ENCODE measurements at places on chromosomes 1 and 21.

GRCh38 chr1:23470282-23471070, 13.5 kb downstream of the ASAP3 start:
- DNase-seq: no peak

DNA sequence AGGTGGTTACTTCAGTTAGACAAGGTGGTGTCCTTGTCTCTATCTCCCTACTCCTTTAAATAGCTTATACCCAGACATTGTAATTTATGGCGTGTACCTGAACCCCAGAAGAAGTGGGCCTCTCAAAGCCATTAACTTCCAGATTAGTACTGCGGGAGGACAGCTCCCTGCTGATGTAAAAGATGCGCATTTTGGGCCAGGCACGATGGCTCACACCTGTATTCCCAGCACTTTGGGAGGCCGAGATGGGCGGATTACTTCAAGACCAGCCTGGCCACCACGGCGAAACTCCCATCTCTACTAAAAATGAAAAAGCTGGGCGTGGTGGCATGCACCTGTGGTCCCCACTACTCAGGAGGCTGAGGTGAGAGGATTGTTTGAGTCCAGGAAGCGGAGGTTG, 15.0 kb upstream of the PLEKHM2 start:
- DNase-seq: no peak

DNA sequence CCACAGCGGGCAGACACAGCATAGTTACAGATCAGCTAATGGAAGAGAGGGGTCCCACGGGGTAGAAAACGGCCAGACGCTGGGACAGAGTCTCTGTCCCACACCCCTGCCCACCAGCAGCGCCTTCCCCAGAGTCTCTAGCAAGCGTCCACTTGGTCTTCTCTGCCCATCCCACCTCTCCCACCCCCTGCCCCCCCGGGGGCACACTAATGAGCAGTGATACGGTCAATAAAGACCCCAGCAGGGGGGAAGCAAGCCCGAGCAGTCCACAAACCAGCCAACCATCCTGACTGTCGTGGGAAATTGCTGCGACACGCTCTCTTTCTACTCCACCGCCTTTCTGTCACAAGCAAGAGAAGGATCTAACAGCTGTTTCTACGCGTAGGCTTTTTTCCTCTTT, 374.7 kb downstream of the NPHP4 start:
- no peak for DNase-seq

DNA sequence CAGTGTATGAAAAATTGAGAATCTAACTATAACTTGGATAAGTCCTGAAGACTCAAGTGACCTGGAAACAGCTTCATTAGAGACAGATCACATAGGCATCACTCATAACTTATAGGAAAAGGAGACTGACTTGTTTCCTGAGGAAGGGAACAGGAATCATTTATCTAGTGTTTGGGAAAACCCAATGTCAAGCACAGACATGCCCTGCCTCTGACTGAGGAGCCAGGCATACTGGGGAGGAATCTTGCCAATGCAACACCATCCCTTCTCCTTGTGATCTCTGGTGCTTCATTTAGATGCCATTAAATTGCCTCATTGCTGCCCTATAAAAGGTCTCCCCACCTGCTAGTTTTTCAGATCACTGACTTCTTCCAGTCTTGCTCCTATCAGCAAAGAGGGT, 10.3 kb downstream of the LCE4A start:
- no peak for DNase-seq

DNA sequence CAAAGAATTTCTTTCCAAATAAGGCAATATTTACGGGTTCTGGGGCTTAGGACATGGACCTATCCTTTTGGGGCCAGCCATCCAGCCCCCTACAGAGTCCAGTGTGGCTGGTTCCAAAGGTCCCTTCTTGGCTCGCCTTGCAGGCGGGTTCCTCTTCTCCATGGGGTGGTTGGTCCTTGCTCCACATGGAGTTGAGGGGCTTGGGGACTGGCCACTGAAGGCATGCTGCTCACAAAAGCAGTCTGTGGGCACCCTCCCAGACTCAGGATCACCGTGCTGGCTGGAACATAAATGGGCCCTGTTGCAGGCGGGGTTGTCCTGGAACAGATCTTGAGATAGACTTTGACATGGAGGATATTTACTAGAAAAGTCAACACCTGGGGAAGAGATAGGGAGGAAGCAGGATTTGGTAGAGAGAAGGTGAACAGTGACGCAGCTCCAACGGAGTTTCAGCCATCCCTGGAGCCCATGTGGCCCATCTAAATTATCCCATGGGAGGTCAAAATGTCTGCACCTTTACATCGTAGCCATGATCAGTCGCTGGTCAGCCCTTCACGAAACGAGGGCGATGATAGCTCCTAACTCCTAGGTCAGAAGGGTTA, 39.1 kb upstream of the LRP8 start:
- DNase-seq: no peak

DNA sequence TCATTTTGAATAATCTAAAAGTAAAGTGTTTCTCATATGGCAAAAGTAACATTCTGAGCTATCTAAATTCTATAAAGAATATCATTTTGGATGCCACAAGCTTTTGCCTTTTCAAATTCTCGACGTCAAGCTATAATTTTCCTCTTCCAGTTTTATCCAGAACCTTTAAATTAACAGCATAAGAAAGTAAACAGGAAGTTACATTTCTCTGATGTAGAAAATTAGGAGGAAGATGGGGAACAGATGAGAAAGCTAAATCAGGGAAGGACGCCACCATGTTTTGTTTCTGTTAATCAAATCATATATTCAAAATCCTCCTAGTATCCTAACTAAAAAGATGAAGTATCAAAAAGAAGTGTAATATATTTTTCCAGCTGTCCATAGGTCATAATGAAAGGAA, 8.8 kb upstream of the CAMSAP2 start:
- no peak for DNase-seq

GRCh38 chr1:171081314-171081753, 9.4 kb upstream of the FMO3 start:
- DNase-seq: no peak

DNA sequence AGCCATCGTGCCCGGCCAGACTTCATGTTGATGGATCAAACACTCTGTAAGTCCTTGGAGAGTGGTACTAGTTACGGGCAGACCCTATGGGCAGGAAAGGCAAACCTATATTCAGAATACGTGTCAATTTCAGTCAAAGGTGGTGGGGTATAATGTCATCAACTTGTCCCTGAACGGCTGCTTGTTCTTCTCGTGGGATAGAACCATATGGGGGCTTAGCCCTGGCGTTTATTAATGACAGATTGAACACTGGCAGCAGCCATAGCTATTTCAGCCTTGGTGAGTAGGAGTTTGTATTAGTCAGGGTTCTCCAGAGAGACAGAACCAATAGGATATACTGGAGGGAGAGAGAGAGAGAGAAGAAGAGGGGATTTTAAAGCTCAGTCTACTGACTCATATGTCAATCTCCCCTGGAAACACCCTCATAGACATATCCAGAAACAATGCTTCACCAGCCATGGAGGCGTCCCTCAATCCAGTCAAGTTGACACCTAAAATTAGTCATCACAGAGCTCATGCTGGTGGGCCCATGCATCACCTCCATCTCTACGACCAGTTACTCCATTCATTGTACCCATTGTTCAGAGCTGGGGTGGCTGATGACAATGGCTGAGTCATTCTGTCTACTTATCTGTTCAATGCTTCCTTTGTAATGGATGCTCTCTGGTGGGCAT, 16.1 kb upstream of the AQP10 start:
- peak; percentile 64 for DNase-seq

DNA sequence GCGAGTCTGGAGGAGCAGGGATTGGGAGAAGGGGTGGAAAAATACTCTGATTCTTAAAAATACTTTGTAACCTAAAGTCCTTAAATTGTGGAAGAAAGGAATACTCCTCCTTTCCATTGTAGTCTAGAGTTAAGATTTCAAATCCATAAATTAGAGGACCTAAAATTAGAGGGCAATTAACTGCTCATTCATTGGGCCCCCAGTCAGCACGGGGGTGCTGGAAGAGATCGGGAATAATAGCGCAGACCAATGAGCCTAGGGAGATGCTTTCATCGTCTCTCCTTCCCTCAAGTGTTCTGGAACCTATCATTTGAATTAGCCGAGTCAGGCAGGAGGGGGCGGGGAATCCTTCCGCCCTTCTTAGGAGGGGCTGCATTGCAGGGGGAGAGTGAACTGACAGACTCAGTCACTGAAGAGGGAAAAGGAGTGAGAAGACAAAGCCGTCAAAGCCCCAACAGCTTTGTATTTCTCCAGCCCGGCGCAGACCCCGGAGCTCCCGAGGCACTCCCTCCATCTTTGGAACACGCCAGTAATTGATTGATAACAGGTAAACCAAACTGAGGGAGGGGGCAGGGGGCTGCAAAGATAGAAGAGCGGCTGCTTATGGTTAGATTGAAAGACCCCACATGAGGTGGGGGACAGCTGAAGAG, at the start of gene MLLT11:
Gene MLLT11 (plus strand): TSS at position 391 of the 650 bp plus-strand sequence. CDS start 6,828 bp downstream, outside the sequence.
- peak; percentile 35 for DNase-seq

DNA sequence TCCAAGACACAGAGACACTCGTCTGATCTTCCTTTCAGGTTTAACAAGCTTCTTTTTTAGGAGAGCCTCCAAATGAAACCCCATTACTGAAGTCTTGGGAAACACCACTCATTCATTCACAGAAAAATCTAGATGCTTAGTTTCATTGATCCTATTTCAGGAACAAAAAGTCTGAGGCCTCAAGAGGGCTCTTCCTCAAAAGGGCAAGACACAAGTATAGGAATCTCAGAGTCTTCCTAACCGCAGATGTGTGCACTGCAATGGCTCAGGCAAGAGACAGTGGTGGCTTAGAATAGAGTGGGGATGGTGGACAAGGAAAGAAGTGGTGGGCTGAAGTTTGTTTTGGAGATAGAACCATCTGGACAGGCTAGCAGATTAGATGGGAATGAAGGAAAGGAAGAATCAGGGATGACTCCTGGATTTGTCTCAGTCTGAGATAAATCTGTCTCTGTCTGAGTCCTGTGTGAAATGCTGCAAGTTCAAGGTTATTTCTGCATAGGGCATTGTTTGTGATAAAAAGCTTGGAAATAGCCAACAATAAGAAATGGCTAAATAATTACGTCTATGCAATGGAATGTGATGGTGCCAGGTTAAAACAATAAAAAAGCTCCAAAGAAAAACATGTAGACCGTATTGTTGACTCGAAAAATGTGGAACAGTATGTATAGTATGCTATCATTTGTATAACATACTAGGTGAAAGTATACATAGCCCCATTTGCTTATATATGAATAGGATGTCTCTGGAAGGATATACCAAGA, 8.9 kb upstream of the CTSE start:
- DNase-seq: no peak

GRCh38 chr1:7294636-7295035, 476.5 kb upstream of the VAMP3 start:
- no peak for DNase-seq

DNA sequence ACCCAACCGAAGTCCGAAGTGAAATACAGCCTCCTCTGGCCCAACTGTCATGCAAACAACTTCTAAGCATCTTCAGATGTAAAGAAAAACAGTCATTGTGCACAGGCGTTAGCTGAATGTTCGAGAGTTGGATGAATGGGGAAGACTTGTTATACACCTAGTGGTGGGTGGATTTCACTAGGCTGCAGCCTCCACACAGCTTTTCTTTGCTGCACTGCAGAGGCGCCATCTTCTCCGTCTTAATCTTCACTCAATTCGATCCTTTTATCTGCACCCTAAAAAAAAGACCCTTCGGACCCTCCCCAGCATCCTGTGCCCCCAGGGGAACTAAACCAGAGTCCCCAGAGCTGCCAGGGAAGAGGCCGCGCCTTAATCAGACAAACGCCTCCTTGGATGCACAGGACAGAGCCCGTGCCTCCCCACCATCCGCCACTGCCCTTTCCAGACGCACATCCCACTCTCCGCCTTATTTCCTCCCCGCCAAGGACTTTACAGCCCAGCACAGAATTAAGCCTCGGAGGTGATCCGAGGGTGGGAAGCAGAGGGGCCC, 1.4 kb downstream of the APP start:
- peak; percentile 52 for DNase-seq

GRCh38 chr1:78549891-78550290, 59.1 kb downstream of the PTGFR start:
- no peak for DNase-seq

DNA sequence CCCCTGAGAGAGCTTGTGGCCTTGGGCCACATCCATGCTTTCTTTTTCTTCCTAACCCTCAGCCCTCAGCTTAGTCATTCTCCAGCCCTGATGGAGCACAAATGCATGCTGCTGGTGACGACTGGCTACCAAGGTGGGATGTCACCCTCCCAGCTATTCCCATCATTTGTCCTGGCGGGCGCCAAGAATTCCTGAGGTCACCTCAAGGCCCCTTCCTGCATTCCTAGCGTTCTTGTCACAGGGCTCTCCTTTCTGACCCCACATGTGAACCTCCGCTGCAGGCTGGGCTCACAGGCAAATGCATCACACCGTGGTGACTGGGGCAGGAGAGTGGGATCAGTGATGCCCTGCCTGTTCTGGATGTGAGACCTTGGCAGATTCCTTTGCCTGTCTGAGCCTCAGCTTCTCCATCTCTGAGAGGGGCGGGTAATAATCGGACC, 53.4 kb upstream of the IFFO2 start:
- DNase-seq: no peak

DNA sequence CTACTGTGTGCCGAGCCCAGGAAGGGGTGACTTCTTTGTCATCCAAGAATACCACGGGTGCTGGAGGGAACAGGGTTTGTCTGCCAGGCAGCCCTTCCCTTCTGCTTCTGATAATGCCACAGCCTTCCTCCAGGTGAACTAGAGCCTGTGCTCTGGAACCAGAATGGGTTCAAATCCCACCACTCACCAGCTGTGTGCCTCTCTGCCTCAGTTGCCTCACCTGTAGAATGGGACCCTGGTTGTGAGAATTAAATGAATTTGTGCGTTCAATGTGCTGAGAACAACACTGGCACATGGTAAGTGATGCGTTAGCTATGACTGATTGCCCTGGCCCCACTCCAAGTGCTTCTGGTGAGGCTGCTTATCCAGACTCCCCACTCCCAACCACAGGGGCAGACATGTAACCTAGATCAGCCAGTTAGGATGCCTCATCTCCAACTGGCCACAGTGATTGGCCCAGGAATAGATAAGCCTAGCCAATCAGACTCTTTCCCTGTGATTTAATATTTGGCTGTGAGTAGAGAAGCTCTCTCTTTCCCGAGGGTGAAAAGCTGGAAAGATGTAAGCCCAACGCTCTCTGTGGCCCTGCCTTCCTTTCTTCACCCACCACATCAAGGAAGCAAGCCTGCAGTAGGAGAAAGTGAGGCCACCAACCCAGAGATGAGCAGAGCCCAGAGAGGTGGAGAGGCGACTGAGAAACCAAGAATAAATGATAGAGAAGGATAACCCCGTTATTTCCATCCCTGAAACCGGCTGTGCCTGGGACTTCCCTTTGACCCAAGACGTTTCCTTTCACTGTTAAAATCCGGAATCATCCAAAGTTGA, 20.8 kb upstream of the LAPTM5 start:
- peak; percentile 54 for DNase-seq

DNA sequence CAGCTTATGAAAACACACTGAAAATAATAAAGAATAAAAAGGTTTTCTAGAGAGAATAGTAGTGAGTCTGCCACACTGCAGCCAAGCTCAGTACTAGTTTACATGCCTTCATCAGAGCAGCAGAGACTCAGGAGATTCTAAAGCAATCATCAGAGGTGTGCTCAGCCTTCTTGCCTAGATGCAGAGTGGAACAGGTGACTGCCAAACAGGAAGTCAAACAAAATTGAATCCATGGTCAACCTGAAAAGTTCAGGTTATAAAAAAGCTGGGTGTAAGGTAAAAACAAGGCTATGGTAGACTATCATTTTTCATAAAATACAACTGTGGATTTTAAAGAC, 165.3 kb upstream of the C1orf105 start:
- no peak for DNase-seq
